Fibroblast of skin of right biceps (primary cell): ENCODE measurements at places on chromosomes 5 and 9.

- no peak for DNase-seq
These were observed 6.0 kb downstream of the STRBP start for GRCh38 chr9:123262338-123262737.

- DNase-seq = no peak
These were observed 32.2 kb upstream of the OR2S2 start for GRCh38 chr9:35990155-35990554.

DNA sequence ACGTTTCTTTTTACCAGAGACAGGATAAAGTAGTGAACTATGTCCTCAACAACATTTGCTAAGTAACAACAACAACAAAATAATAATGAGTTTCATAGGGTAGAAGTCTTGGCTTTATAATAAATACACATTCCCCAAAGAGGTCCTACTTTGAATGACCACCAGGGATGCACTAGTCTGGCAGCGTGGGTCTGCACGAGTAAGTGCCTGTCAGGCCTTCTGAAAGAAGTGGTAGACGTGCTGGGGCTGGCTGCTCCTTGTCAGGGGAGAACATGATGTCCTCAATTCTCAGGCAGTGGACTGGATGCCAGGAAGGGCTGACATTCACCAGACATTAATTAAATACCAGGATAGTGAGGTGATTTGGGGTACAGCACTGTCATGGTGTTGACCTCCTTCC is 331.1 kb downstream of the TMEM38B start:
- DNase-seq = no peak

- no peak for DNase-seq
These were observed 12.3 kb downstream of the KIF4B start for GRCh38 chr5:155025895-155026294.

- no peak for DNase-seq
These were observed 121.2 kb downstream of the GCNT1 start for GRCh38 chr9:76580188-76580587.

GRCh38 chr5:56039985-56040384 is 45.2 kb upstream of the IL6ST start:
- no peak for DNase-seq

GRCh38 chr5:1479581-1480188 is 34.4 kb upstream of the SLC6A3 start:
- DNase-seq = peak; percentile 20

GRCh38 chr9:128078504-128079434 is 10.7 kb downstream of the SLC25A25 start:
- peak; percentile 40 for DNase-seq

DNA sequence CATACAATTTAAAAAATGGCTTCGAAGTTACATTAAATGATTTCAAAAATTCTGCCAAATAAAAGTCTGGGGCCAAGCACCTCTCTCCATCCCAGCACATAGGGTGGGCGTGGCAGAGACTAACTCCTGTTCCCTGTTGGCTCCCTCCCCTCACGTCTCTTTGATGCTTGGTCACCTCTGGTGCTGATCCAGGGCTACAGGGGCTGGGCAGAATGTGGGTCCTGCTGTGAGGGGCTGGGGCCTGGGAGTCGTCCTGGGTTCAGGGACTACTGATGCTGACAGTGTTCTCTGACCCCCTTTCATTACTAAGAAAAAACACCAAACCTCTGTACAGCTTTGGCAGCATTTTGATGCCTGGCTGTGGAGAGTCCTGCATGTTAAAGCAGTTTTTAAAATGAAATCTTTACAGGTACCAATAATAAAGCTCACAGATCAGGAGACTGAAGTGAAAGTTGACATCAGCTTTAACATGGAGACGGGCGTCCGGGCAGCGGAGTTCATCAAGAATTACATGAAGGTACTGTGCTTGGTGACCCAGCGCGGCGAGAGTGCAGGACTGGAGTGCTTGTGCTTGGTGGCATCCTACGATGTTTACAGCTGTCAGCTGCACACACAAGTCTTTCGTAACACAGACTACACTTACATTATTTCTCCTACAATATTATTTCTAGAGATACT is 29.0 kb downstream of the TENT4A start:
- no peak for DNase-seq

DNA sequence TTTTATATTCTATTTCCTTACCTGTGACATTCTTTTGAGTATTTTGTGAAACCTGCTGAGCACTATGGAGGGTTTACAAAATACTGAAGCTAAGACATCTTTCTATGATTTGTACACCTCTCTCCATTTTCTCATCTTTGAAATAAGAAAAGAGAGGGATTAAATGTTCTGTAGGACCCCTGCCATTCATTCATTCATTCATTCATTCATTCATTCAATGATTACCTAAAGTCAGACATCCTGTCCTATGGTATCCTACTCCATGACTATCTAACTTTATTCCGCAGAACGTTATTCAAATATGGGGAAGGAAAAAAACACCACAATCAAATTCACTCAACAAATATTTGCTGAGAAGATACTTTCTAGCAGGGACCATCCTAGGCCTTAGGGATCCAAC is 51.4 kb downstream of the AP3B1 start:
- no peak for DNase-seq

DNA sequence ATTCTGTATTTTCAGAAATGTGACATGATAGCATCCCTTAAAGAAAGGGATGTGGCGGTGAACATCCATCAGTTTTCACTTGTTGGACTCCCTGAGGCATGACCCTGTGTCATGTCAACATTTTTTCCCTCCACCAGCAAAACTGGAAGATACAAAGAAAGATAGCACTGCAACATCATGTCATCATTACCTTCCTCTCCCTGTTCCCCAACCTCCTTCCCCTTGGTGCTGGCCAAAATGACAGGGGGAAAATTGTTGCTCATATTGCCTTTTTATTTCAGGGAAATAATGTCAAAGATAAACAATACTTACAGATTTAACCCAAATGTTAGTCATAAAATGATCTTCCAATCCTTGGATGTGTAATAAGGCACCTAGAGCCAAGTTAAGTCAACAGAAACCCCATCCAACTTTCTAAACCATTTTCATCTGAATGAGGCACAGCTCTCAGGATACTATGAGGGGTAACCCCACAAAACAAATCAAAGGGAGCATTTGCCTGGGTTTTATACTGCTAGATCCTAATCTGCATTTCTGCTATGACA is 644.3 kb downstream of the ACTL7B start:
- no peak for DNase-seq

- peak; percentile 19 for DNase-seq
These were observed 18.6 kb downstream of the CTNNAL1 start for GRCh38 chr9:108994695-108995094.

GRCh38 chr9:129958796-129959195 is 84.2 kb downstream of the FNBP1 start:
- DNase-seq = no peak

DNA sequence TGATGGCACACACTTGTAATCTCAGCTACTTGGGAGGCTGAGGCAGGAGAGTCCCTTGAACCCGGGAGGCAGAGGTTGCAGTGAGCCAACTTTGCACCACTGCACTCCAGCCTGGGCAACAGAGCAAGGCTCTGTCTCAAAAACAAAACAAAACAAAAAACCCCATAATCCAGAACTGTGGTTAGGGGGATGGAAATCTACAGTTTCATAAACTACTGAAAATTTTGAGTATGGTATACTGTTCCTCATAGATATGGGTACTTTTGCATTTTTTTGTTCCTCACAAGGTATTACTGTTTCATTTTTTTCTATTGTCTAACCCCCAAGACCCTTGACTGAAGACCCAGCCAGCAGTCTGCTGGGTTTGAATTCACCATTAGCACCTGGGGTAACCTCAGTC is 52.2 kb upstream of the MAP3K1 start:
- DNase-seq = no peak

GRCh38 chr9:76573905-76574760 is 115.2 kb downstream of the GCNT1 start:
- peak; percentile 55 for DNase-seq

GRCh38 chr5:110376281-110376951 is 350.1 kb downstream of the TMEM232 start:
- DNase-seq = peak; percentile 95

- DNase-seq = no peak
These were observed 9.2 kb upstream of the IL7R start for GRCh38 chr5:35847491-35847890.

DNA sequence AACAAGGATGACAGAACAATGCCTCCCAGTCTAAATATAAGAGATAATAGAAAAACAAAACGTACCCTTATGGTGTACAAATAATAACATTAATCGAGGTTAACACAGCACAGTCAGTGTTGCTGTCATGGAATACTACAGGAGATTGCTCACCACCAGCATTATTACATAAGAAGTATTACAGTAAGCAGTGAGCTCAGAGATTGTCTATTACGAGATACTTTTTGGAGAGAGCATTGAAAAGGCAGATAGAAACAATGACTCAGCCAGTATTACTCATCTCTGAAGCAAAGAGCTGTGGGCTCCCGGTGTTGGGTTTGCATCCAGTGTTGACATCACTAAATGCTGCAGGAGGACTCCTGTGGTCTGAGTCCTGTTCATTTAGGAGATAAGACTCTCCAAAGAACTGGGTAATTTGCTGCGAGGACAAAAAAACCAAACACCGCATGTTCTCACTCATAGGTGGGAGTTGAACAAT is 191.9 kb upstream of the SEMA6A start:
- DNase-seq = peak; percentile 82

DNA sequence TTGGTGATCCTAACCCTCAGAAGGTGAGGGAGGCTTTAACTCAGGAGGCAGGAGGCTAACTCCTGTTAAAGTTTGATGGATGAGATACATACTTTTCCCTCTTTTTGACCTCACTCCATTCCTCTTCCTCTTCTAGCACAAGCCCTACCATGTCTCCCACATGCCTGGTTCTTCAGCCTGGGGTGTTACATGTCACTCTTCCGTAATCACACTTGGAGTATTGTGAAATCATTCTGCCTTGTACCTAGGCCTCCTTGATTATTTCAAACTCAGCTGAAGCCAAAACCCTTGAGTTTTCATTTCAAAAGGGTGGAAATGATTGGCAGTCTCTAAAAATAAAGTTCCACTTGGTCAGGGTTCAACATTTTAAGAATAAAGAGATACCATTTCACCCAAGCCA is 1.8 kb downstream of the PLAC8L1 start:
- DNase-seq = no peak

- DNase-seq = peak; percentile 28
These were observed 1.2 kb upstream of the NSD1 start for GRCh38 chr5:177132136-177133095.

DNA sequence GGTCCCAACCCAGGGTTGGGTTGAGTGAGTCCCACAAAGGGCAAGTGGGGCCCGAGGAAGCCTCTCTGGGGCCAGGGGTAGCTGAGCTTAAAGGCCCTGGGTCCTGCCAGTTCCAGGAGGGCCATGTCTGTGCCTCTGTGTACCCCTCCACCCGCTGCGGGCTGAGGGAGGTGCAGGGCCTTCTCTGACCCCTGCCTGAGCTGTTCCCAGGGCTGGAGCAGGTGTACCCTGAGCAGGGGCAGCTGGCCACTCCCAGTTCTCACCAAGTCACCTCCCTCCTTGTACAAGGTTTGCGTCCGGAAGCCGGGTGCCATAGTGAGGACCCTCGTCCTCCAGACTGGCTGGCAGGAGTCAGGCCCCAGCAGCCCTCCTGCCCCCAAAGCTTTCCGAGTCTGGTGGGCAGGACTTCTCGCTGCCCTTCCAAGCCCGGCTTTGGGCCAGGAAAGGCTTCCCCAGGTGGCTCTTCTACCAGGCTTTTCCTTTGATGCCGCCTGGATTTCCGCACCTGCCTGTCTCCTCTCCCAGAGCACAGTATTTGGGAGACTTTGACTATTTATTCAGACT is 9.2 kb upstream of the ENDOG start:
- DNase-seq = no peak

- DNase-seq = no peak
These were observed 161.2 kb downstream of the ZNF462 start for GRCh38 chr9:107024193-107024592.

GRCh38 chr5:40220260-40220659 is 459.5 kb upstream of the PTGER4 start:
- DNase-seq = peak; percentile 33
